ENCODE measurements at places on chromosomes 5 and 9.
A peak's percentile ranks its signal among the peaks of the same experiment; 100 is the strongest.

- DNase-seq, result no peak
Observed at GRCh38 chr9:27206041-27206440, 90.9 kb downstream of the EQTN start.

DNA sequence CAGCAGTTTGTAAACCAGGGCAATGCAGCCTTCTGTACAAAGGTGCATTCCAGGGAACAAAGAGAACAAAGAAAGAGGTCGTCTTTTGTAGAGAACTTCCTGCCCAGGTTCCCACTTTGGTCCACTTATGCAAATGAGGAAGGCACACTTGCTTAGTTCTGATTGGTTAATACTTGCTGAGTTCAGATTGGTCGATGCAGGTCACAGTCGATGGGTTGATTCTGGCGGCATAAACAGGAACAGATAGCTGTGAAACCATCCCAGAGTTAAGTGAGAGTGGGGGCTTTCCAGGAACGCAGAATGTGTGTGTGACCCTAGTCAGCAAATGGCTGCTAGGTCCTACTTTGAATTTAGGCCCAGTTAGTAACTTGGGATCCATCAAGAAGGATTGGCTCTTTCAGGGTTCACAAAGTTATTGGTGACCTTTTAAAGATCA is 1.8 kb upstream of the ADAMTS13 start:
- DNase-seq, result no peak

DNA sequence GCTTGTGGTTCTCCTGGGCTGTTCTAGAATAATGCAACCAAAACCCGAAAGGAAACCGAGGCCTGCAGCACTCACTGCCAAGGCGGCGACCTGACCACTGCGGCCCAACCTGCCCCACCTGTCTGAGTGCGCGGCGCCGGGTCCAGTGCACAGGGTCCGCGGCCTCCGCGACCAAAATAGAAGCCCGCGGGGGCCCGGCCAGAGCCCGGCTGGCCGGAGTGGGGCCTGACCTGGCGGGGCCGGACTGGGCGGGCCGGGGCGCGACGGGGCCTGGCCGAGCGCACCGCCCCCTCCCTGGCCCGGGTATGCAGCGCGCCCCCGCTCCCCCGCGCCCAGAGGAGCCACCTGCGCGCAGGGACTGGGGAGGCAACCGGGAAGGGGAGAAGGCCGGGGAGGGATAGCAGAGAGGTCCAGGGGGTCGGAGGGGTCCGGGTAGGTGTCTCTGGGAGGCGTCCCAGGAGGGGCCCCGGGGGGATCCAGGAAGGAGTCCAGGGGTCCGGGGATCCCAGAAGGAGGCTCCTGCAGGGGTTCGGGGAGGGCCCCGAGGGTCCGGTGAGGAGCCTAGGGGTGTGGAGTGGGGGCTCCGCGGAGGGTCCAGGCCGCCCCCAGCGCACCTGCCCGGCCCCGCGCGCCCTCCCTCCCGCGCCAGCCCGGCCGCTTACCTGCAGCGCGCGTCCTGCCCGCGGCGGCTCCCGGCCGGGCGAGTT is 503 bp downstream of the SEMA4D start:
- DNase-seq, result no peak

GRCh38 chr5:89137148-89137547 is 254.2 kb upstream of the MEF2C start:
- DNase-seq, result no peak

DNA sequence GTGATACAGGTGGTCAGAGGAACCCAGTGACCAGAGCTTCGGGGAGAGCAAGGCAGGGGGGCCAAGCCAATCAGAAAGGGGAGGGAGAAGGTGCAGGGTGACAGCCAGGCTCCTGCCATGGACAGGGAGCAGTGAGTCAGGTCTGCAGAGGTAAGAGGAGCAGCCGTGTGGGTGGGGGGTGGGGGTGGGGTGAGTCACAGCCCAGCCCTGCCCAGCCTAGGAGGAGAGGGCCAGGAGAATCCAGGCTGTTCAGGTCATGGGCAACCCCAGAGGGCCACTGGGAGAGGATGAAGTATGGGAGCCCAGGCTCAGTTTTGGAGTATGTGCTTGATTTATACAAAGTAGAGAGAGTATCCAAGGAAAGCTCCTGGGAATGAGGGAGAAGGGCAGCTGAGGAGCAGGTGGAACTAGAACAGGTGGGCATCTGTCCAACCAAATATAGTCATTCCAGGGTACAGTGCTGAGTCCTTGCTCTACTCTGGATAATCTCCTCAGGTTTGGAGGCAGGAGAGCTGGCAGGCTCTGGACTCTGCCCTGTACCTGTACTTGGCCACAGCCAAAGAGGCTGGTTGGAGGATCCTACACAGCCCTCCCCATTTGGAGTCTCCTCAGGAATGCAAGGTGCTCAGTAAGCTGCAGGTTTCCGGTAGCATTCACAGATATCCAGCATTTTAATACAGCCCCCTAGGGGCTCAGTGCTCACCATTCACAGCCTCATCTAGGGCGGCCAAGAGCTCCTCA is 1.6 kb downstream of the HBEGF start:
- DNase-seq, result peak; percentile 54

- DNase-seq, result no peak
Observed at GRCh38 chr5:40877371-40877988, 31.8 kb upstream of the C7 start.

- DNase-seq, result peak; percentile 30
Observed at GRCh38 chr9:91207729-91208418, 153.8 kb downstream of the AUH start.

- no peak for DNase-seq
Observed at GRCh38 chr5:156526081-156526925, 199.3 kb downstream of the SGCD start.

Data from dermis blood vessel endothelial cell (primary cell).